A549 (cell line): ENCODE measurements at places on chromosomes 1 and 21.

DNA sequence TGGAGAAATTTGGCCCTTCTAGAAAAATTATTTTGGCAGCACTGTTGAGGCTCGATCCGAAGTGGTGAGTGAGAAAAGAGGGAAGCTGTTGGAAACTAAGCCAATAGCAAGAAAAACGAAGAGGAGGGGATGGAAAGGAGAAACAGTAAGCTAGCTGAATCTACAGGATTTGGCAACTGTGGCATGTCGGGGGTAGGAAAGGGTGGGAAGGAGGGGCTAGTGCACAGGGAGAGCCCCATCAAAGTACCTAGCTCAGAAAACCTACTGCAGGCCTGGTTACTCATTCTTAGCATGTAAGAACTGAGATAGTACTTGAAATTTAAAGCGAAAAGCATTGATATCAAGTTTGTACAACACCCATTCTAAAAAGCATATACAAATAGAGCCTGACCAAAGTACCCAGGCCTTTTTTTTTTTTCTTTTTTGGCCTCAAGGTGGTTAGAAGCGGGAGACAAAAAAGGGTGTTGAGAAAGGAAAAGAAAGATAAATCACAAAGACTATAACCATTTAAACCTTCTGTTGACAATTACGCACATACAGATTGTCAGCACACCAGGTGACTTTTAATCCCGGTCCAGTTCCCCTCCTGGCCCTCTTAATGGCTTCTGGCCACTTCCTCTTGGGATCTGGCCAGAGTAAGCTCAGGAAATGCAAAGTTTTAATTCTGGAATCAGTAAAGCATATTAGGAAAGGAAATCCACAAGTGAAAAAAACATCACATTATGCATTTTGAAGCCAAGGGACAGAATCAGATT, 50.4 kb downstream of the SLC16A1 start:
- no peak for DNase-seq

DNA sequence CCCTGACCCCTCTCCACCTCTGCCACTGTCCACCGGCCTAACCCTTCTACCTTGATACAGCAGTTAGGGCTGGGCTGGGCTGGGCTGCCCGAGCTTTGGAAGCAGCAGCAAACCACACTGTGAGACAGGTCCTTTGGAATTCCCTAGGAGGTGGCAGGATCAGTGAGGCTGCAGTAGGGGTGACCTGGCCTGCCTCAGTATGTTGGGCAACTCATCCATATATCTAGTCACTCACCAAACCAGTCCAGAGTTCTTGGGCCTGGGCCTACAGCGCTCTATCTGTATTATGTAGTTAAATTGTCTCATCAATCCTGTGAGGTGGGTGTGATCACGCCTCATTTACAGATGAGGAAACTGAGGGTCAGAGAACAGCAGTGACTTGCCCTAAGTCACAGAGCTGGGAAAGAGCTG, 13.3 kb upstream of the SYNC start:
- DNase-seq: no peak

DNA sequence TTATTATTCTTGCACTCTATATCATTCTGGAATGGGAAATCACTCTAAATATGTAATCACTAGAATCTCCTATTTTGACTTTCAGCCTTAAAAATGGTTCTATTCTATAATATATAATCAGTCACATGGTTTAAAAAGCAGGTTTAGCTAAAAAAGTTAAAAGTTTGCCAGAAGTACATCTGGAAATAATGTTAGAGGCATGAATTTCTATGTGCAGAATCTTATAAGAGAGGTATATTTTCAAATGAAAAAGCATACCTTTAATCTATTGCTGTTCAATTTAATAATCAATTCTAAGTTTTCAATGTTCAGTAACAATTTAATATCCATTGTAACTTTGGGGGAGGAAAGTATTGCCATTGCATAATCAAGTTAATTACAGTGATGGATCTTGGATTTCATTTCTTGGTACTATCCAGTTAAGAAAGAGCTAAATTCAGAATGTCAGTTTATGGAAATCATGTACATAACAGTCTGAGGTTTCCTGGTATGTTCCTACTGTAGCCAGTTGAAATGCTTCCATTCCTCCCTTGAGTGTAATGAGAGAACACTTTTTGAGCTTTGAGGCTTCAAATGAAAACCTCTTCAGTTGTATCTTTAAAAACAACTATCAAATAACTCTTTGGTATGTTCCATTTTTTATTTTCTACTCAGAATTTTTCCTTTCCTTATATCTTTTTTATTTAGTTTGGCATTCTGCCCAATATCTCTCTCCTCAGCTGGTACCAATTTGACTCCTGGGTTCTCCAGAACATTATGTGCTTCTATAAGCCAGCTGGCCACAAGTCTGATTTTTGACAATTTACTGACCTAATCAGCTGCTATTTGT, 175.7 kb upstream of the COL11A1 start:
- no peak for DNase-seq

- DNase-seq: no peak
Measured at GRCh38 chr1:185581020-185581419, 153.2 kb upstream of the HMCN1 start.

GRCh38 chr1:51574796-51575195, 42.1 kb upstream of the OSBPL9 start:
- no peak for DNase-seq

DNA sequence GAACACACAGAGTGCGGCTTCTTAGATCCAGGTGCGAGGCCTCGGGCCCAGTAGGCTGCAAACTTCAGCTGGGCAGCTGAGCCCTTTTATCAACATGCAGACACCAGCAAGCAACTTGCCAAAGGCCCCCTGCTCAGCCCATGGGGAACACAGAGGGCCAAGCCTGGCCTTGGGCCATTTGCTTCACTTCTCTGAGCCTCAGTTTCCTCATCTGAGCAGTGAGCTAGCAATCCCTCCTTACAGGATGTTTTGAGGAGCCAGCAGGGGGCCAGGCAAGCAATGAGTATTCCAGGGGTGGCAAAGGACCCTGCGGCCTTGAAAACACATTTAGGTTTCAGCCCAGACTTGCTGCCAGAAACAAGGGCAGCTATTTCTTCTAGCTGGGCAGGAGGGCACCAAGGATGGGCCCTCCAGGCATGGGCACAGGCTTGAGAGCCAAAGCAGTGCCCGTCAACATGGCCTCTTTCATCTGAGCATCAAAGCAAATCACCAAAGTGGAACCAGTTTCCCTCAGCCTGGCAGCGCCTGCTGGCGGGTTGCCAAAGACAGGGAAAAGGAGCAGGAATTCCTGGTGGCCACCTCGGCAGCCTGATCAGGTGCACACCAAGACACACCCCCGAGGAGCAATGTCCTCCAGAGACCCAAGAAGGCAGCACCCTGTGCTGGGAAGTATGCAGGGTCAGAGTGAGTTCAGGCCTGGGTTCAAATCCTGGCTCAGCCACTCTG, 1.4 kb downstream of the MATN1 start:
- no peak for DNase-seq

GRCh38 chr1:214923278-214923915, 159.1 kb upstream of the KCNK2 start:
- DNase-seq: no peak

DNA sequence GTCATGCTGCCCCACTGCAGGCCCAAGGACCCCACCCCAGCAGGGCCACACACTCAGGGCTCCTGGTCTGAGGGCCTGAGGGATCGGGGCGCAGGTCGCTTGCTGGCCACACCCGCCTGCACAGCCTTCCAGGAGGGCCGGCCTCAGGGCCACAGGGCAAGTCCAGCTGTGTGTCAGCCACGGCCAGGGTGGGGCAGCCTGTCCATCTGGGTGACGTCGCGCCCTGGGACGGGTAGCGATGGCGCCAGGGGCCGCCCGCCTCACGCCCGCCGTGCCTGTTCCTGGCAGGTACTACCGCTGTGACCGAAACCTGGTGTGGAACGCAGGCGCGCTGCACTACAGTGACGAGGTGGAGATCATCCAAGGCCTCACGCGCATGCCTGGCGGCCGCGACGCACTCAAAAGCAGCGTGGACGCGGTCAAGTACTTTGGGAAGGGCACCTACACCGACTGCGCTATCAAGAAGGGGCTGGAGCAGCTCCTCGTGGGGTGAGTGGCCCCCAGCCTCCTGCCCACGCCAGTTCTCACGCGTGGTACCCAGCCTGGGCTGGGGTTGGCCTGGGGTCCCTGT, 2.5 kb downstream of the COL6A1 start:
- no peak for DNase-seq

GRCh38 chr1:154422521-154422920, 17.4 kb downstream of the IL6R start:
- no peak for DNase-seq

DNA sequence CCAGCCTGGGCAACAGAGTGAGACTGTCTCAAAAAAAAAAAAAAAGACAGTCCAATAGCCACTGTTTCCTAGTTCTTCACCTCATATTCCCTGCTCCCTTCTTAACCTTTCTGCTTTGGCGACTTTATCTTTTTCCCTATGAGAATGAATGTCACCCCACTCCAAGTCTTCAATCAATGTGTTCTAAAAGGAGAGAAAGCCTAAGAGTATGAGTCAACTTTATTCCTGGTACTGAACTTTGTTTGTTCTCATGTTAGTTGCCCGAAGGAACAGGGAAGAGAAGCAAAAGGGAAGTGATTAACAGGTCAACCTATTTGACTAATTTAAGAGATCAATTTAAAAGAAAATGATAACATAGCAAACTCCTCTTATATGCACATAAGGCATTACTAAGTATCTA, 39.9 kb upstream of the SLC16A1 start:
- DNase-seq: no peak

GRCh38 chr1:156839426-156840109, 19.3 kb downstream of the INSRR start:
- DNase-seq: no peak

DNA sequence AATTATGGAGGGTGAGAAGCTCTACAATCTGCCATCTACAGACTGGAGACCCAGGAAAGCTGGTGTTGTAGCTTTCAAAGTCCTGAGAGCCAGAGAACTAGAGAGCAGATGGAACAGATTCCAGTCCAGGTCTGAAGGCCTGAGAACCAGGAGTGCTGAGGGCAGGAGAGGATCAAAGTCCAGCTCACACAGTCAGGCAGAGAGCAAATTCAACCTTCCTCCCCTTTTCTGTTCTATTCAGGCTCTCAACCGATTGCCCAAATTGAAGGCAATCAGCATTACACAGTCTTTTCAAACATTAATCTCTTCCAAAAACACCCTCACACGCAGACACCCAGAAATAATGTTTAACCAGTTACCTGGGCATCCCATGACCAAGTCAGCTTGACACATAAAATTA, 2.5 kb upstream of the TMPRSS2 start:
- no peak for DNase-seq

- DNase-seq: peak; percentile 58
Measured at GRCh38 chr1:208238710-208239472, 5.3 kb downstream of the PLXNA2 start.

- DNase-seq: no peak
Measured at GRCh38 chr1:228159008-228159665, 6.5 kb upstream of the IBA57 start.

DNA sequence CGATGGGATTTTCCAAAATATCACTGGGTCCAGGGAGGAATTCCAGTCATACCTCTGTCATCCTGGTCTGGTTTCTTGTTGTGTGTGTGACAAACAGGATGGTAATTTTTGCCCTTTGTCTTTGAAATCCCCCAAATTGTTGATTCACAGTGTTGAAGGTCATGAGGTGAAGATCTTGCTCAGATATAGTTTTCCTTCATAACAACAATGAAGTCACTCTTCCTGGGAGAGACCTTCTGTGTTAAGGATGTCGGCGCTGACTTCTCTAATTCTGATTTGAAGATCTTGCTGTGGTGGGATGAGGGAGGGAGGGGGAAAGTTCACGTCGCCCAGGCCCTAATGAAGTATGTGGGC, 32.2 kb upstream of the MPZL1 start:
- DNase-seq: no peak

DNA sequence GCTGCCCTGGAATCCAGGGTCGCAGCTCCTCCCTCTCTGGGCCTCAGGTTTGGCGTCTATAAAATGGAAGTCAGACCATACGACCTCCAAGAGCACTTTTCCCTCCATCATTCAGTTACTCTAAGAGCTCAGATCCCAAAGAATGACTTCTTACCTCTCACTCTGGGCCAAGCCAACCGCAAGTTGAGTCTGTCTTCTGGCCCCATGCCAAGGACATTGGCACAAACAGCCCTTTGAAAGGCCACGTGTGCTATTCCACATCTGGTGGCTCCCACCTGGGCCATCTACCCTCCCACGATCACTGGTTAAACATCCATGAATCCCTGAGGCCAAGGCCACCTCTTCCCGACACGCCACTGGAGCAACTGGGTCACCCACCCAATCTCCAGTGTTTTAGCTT, 12.4 kb downstream of the SLC2A7 start:
- DNase-seq: no peak
